Left ventricle myocardium inferior (tissue), 1 donor: ENCODE measurements at places on chromosomes 2 and 18. TPM values are rescaled to one million over a fixed set of nuclear protein-coding genes. Genes with fewer than 3 reads are reported as not detected.

DNA sequence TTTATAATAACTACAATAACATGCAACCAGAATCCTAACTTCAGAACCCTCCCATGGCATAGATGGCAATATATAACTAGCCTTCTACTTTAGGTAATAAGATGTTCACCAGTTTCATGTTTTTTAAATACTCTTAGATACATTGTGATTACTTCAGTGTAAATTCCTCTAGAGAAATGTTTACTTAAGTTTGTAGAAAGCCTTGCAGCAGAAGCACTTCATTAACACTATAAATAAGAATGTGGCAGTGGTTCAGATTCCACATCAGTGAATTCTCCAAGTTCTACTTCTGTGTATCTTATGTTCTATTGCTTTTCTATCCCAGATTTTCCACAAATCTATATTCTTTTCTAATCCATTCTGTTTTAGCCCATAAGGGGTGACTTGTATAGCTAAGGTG, 1.2 kb upstream of the RAD51AP2 start:
- H3K4me1 ChIP-seq: peaks cover 8% of the 10 kb centered on the region
- no peaks in the 10 kb centered on the region for H3K36me3 ChIP-seq
- no peak overlapping the region for H3K4me3 ChIP-seq
- H3K27me3 ChIP-seq: peaks cover 10% of the 10 kb centered on the region
- no peak for DNase-seq

DNA sequence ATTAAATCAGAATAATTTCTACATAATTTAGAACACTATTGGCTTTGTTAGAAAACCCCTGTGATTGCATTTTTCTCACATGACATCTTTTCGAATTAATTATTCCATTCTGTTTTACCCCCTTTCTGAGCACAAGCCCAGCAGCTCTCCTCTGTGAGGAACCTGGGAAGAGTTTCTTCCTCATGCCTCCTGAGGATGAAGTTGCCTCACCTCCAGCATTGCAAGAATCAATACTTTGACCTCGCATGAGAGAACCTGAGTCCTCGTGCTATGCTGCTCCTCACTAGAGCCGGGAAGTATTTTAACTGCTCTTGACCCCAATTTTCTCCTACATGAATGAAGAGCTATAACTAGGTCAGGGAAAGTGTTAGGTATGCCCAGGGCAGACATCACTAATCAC, 77.1 kb upstream of the RAPH1 start:
- H3K27ac ChIP-seq: no peak overlapping the region
- H3K36me3 ChIP-seq: no peaks in the 10 kb centered on the region
- DNase-seq: no peak
- no peaks in the 10 kb centered on the region for H3K4me1 ChIP-seq
- no peak overlapping the region for H3K4me3 ChIP-seq

DNA sequence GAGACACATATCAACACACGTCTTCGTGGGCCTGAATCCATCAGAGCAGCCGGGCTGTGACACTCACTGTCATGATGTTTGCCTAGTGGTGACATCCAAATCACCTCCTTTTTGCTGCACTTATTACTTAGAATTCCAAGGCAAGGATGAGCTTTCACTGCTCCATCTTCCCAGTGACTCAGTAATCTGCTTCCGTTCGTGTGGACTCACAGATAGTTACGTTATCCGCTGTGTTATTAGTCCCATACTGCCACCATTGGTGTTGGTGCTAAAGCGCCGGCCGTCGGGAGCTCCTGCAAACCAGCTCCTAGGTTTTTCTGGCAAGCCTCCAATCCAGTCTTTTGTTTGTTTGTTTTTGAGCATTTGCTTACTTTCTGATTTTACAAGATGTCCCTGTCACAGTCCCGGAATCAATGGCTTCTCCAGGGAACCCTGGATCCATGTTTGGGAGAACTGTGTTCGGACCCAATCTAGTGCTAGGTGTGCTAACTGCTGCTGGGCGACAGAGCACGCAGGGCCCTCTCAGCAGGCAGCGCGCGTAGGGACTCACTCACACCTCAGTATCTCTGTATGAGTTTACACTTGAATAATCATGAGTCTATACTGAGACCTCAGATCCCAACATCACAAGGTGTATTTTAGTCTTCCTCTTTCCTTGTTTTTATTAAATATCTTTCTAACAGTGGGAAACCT, 42.6 kb downstream of the HDAC4 start:
- no peak overlapping the region for H3K4me3 ChIP-seq
- H3K4me1 ChIP-seq: peaks cover 63% of the 10 kb centered on the region
- H3K36me3 ChIP-seq: no peaks in the 10 kb centered on the region
- DNase-seq: no peak
- no peaks in the 10 kb centered on the region for H3K27me3 ChIP-seq
- H3K27ac ChIP-seq: peak overlapping the region; percentile 34

- H3K4me1 ChIP-seq: no peaks in the 10 kb centered on the region
- H3K36me3 ChIP-seq: no peaks in the 10 kb centered on the region
- no peak overlapping the region for H3K4me3 ChIP-seq
These were observed 14.8 kb upstream of the PARD3B start for GRCh38 chr2:204530464-204530805.

- H3K27ac ChIP-seq: no peak overlapping the region
- H3K36me3 ChIP-seq: no peaks in the 10 kb centered on the region
- H3K27me3 ChIP-seq: no peaks in the 10 kb centered on the region
- no peaks in the 10 kb centered on the region for H3K4me1 ChIP-seq
- H3K4me3 ChIP-seq: no peak overlapping the region
These were observed 38.7 kb downstream of the MTCL1 start for GRCh38 chr18:8744038-8744437.

SLC11A1 gene
- total RNA-seq: 6.4 TPM

- no peak for DNase-seq
- no peaks in the 10 kb centered on the region for H3K4me1 ChIP-seq
- H3K36me3 ChIP-seq: no peaks in the 10 kb centered on the region
- no peak overlapping the region for H3K4me3 ChIP-seq
These were observed 5.8 kb upstream of the PROM2 start for GRCh38 chr2:95268211-95269035.

GRCh38 chr18:51447351-51448342, 250.2 kb upstream of the MEX3C start:
- no peak overlapping the region for H3K4me3 ChIP-seq
- peaks cover 16% of the 10 kb centered on the region for H3K4me1 ChIP-seq
- peak; percentile 24 for DNase-seq
- no peaks in the 10 kb centered on the region for H3K27me3 ChIP-seq
- no peaks in the 10 kb centered on the region for H3K36me3 ChIP-seq

DNA sequence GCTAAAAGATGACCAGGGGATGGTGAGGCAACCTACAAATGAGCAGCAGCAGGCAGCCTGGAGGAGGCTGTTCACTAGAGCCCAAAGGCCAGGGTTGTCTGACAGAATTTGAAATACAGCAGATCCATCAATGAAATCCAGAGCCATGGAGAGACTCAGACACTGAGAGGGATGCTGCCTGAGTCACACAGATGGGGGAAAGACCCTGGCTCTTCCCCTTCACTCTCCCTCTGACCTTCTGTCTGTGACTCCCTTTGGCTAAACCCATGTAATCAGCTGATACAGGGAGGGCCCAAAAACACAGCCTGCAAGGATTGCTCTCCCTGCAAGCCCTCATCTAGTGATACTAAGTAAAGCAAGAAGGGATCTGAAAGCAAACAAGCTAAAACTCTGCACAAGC, 166.5 kb upstream of the SPOPL start:
- H3K27ac ChIP-seq: no peak overlapping the region
- H3K4me3 ChIP-seq: no peak overlapping the region
- no peaks in the 10 kb centered on the region for H3K36me3 ChIP-seq
- DNase-seq: no peak

GRCh38 chr2:238724728-238725127, 123.2 kb upstream of the TWIST2 start:
- H3K36me3 ChIP-seq: no peaks in the 10 kb centered on the region
- no peak overlapping the region for H3K4me3 ChIP-seq
- H3K27ac ChIP-seq: peak overlapping the region; percentile 23
- peaks cover 7% of the 10 kb centered on the region for H3K27me3 ChIP-seq
- DNase-seq: no peak
- H3K4me1 ChIP-seq: peaks cover 26% of the 10 kb centered on the region

UGT1A1 gene
- not detected for total RNA-seq

GNLY gene
- total RNA-seq: 1.5 TPM

- no peak overlapping the region for H3K4me3 ChIP-seq
- H3K27ac ChIP-seq: peak overlapping the region; percentile 60
- peaks cover 17% of the 10 kb centered on the region for H3K36me3 ChIP-seq
- DNase-seq: no peak
- H3K27me3 ChIP-seq: no peaks in the 10 kb centered on the region
- peaks cover 31% of the 10 kb centered on the region for H3K4me1 ChIP-seq
These were observed 281.1 kb upstream of the EPAS1 start for GRCh38 chr2:46016091-46016490.

GATA6 gene
- total RNA-seq: 60.9 TPM

DNA sequence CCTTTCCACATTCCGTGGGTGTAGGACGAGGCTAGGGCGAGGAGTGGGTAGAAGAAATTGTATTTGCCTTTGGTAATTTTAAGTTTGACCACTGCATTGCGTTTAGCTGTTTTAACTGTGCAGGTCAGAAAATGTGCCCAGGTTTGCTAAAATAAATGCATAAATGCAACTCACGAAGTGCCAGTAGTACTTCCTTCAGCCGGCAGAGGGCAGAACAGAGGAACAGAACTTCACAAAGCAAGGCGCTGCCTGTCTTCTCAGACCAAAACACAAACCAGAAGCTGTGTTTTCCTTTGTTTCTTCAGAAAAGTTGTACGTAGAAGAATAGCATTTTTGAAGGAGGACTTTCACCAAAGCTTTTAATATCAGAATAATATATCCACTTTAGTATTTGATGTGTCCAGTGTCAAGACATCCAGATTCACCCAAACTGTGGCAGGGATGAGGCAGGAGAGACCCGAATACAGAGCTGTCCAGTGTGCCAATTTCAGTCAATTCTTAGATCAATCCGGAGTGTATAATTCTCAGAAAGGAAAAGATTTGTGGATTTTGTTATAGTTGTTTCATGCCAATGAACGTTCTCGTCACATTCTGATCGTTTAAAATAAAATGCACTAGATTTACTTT, 348.6 kb downstream of the DLGAP1 start:
- H3K27me3 ChIP-seq: no peaks in the 10 kb centered on the region
- DNase-seq: peak; percentile 47
- H3K27ac ChIP-seq: no peak overlapping the region
- no peaks in the 10 kb centered on the region for H3K4me1 ChIP-seq
- no peaks in the 10 kb centered on the region for H3K36me3 ChIP-seq
- no peak overlapping the region for H3K4me3 ChIP-seq

GRCh38 chr18:63828656-63829055, 53.4 kb downstream of the SERPINB7 start:
- no peak overlapping the region for H3K27ac ChIP-seq
- H3K27me3 ChIP-seq: peaks cover 36% of the 10 kb centered on the region
- H3K36me3 ChIP-seq: no peaks in the 10 kb centered on the region
- H3K4me3 ChIP-seq: no peak overlapping the region
- DNase-seq: no peak

RGPD4 gene
- total RNA-seq: not detected

TRPM8 gene
- not detected for total RNA-seq

DNA sequence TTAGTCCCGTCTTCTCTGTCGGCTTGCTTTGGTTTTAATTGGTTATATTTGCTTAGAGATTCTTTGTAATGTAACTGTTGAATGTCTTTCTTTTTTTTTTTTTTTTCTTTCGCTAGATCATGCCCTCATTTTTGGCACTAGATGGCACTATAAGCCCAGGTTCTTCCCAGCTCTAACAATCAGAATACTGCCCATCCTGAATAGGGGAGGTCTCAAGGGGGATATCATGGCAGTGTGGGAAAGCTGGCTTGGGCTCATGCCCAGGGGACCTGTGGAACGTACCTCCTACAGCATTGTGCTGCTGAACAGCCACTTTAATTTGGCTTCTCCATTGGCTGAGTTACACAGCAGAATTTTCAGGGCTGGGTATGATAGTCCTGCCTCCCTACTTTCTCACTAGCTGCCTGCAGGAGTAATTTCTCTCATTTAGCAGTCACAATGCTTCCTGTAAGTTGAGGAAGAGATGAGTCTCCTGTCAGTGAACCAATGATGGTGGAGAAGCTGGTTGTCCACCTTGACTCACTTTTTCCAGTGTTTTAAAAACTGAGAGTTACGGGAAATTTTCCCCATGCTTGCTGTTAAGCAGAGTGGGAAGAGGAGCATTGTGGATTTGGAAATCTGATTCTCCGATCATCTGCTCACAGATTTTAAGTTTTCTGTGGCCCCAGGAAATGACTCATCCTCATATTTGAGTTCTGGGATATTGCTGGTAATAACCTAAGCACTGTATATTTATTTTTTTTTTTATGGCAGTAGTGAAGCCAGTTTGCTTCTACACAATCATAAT, 47.2 kb downstream of the RAD51AP2 start:
- H3K36me3 ChIP-seq: no peaks in the 10 kb centered on the region
- H3K4me3 ChIP-seq: no peak overlapping the region
- H3K4me1 ChIP-seq: peaks cover under 1% of the 10 kb centered on the region
- no peak overlapping the region for H3K27ac ChIP-seq
- no peak for DNase-seq
- H3K27me3 ChIP-seq: no peaks in the 10 kb centered on the region

GRCh38 chr18:23398401-23398800, 54.7 kb upstream of the RIOK3 start:
- DNase-seq: no peak
- H3K27ac ChIP-seq: no peak overlapping the region
- H3K27me3 ChIP-seq: no peaks in the 10 kb centered on the region
- no peak overlapping the region for H3K4me3 ChIP-seq
- peaks cover 6% of the 10 kb centered on the region for H3K4me1 ChIP-seq
- no peaks in the 10 kb centered on the region for H3K36me3 ChIP-seq

DNA sequence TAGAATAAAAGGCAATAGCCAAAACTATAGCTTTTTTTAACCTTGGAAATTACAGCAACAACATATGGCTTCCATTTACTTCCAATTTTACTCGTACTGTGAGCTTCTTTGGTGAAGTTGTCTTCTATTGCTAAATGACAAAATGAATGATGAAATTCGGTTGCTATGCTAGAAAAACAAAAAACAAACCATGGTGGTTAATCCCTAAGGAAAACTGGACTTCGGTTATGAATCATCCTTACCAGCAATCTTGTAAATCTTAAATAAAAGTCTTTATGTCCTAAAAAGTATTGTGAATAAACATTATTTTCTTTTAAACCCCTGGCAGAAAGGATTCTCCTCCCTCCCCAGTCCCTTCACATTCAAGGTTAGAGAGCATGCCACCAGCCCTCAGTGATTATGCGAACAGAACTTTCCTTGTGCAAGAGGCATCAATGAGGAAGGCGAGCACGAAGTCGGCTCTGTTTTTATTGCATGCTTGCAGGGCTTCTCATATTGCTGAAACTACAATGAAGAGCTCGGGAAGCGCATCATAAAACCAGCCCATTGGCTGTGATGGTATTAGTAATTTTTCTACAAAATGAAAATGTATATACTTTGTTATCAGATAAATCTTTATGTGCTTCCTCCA, 62.9 kb downstream of the ZNF521 start:
- H3K27ac ChIP-seq: peak overlapping the region; percentile 87
- no peak for DNase-seq
- no peaks in the 10 kb centered on the region for H3K36me3 ChIP-seq
- peaks cover 53% of the 10 kb centered on the region for H3K4me1 ChIP-seq
- no peaks in the 10 kb centered on the region for H3K27me3 ChIP-seq
- H3K4me3 ChIP-seq: no peak overlapping the region
